ENCODE measurements at places on chromosomes 6 and 20.

DNA sequence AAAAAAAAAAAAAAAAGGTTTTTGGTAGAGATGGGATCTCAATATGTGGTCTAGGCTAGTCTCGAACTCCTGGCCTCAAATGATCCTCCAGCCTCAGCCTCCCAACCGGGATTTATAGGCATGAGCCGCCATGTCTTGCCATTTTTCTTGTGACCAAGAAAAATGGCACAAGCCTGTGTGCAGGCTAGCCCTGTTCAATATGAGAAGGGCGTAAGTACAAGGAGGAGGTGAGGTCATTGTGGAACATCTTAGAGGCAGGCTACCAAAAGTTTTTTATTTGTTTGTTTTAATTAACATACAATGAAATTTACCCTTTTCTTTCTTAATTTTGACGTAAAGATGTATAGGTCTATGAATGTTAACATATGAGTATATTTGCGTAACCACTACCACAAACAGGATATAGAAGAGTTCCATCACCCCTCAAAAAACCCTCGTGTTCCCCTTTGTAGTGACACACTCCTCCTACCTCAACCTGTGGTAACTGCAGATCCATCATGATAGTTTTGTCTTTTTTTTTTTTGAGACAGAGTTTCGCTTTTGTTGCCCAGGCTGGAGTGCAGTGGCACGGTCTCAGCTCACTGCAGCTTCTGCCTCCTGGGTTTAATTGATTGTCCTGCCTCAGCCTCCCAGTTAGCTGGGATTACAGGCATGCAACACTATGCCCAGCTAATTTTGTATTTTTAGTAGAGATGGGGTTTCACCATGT is 28.3 kb upstream of the KIF3B start:
- no peak for DNase-seq

GRCh38 chr6:113782636-113783035 is 74.5 kb upstream of the MARCKS start:
- DNase-seq = no peak

- no peak for DNase-seq
Observed at GRCh38 chr6:117597755-117598154, 4.6 kb downstream of the GOPC start.

GRCh38 chr20:61052195-61052750 is 199.8 kb upstream of the CDH4 start:
- DNase-seq = no peak

- no peak for DNase-seq
Observed at GRCh38 chr6:136952714-136953260, 30.7 kb downstream of the SLC35D3 start.

DNA sequence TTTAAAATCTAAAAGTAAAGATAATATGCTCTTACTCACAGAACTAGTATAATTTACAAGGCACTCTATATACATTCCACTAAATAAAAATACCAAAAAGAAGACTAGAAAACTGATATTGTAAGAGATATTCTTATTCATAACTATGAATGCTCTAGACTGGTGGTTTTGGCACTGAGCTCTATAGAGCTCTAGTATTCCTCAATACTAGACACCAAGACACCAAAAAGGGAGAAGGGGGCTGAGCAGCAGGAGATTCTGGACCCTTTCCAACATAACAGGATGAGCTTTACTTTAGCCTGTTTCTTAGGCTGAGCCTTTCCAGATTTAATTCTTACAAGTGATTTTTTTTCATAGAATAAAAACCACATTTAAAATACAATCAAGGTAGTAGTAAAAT is 173.6 kb downstream of the COL21A1 start:
- no peak for DNase-seq

DNA sequence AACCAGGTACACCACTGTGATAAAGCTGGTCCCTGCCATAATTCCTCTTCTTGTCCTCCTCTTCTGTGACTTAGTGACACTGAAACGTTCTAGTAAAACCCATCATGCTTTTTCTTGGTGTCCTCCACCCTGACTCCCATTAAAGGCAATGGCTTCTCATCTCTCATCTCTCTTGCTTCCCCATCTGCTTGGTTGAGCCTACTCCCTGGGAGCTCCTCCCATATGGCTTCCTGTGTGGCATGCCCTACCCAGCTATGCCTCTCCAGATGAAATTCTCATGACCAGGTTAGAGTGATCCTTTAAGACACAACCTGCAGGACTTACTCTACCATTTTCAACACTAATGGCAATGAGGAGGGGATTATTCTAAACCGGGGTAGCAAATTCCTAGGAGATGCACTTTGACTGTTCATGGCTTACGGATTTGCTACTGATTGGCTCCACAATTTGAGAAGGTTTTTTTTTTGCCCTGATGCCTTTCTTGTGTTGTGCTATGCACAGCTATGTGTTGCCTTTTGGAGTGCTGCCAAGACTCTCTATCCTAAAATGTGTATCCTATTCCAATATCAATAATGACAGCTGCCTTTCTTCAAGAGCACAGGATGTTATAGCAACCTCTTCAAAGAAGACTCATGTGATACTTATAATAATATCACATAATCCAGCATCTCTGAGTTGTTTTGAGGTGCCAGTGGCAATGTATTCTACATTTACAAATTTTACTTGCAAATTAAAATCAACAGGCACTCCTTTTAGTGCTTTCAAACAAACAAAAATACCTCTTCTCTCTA is 6.1 kb downstream of the SIRPG start:
- no peak for DNase-seq

DNA sequence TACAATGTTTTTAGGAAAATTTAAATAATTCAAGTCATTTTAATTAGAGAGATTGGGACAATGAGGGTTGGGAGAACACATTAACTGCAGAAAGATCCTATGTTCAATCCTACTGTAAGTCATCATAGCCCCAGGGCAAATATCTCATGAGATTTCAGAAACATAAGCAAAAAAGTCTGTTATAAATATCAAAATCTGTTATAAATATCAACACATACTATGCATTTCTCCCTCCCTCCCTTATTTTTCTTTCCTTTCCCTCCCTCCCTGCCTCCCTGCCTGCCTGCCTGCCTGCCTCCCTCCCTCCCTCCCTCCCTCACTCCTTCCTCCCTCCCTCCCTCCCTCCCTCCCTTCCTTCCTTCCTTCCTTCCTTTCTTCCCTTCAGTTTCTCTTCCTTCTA is 267.3 kb upstream of the SASH1 start:
- no peak for DNase-seq

- DNase-seq = no peak
Observed at GRCh38 chr6:12174878-12175277, 115.3 kb upstream of the EDN1 start.

Data from stimulated activated CD8-positive, alpha-beta memory T cell treated with anti-CD3 and anti-CD28 coated beads, Interleukin-7, amount 100 ng/mL, for 1 hour (primary cell).